ENCODE measurements at places on chromosomes 13 and 19.

- DNase-seq = no peak
Observed at GRCh38 chr13:40273253-40274025, 393.0 kb downstream of the FOXO1 start.

- DNase-seq = no peak
Observed at GRCh38 chr13:114031631-114032030, 57.8 kb upstream of the C13orf46 start.

- DNase-seq = no peak
Observed at GRCh38 chr19:43425567-43426392, 11.1 kb downstream of the TEX101 start.

DNA sequence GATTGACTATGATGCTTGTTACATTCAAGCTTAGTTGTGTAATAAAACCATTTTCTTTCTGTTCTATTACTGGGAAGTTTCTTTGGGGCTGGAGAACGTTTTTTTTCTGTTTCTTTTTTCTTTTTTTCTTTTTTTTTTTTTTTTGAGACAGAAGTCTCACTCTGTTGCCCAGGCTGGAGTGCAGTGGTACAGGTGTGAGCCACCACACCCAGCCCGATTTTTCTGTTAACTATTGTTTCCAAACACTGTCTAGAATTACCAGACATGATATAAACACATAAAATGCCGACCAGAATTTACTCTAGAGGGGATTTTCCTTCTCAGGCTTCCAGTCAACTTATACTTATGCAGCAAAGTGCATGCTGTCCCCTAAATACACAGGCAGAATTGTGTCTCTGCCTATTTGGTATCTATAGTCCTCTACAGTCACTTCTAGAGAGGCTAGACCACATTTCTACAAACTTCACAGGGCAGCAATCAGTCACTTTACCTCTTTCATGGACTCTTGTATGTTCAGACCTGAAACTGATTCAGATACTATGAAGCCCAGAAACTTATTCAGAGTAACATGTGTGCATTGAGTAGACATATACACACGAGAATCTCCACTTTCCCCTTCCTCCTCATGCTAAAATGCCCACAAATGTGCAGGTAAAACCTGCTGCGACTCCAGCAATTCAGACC, 121.2 kb downstream of the ZNF737 start:
- no peak for DNase-seq

GRCh38 chr13:85379433-85379832, 419.8 kb downstream of the SLITRK6 start:
- DNase-seq = no peak

- peak; percentile 75 for DNase-seq
Observed at GRCh38 chr19:42313096-42313839, at the start of gene TMEM145. Gene TMEM145 (plus strand): TSS chr19:42313309. CDS start chr19:42313377, 68 bp downstream.

DNA sequence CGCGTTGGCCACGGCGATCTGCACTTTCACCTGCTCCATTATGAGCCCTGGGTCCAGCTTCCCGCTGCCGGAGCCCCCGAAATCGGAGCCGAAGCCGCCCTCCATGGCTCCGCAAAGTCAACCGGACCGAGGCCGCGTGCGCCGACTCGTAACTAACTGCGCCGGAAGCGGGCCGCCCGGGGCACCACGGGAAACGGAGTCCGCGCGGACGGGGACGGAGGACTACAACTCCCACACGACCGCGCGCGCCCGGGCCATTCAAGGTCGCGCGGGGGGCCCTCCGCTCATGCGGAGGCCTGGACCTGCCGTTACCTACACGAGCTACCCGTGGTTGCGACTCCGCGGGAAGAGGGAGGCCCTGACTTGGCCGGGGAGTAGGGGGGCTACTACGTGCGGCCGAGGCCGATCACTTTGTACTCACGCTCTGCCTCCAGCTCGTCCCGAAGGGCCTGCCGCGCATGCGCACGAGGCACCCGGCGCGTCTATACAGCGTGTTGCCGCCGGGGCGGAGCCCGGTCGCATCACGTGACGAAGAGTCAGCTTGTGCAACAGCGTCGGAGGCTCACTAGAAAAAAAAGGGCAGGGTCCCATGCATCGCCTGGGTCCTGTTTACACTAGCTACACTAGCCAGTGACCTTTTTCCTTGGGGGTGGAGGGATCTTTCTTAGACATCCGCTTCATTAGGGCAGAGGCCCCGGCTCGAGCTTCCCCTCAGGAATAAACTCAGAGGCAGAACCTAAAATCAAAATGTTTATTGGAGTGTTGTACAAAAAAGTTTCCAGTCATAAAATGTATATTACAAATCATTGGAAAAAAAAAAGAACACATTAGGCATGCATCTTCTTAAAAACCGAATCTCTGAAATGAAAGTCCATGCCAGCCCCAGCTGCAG, at the start of gene TIMM13:
TSS of gene TIMM13 (minus strand) at position 158 of the 892 bp plus-strand sequence. CDS start at position 105, 53 bp downstream.
- peak; percentile 99 for DNase-seq

- DNase-seq = peak; percentile 73
Observed at GRCh38 chr19:10295305-10295846, 5.6 kb downstream of the ICAM5 start.

DNA sequence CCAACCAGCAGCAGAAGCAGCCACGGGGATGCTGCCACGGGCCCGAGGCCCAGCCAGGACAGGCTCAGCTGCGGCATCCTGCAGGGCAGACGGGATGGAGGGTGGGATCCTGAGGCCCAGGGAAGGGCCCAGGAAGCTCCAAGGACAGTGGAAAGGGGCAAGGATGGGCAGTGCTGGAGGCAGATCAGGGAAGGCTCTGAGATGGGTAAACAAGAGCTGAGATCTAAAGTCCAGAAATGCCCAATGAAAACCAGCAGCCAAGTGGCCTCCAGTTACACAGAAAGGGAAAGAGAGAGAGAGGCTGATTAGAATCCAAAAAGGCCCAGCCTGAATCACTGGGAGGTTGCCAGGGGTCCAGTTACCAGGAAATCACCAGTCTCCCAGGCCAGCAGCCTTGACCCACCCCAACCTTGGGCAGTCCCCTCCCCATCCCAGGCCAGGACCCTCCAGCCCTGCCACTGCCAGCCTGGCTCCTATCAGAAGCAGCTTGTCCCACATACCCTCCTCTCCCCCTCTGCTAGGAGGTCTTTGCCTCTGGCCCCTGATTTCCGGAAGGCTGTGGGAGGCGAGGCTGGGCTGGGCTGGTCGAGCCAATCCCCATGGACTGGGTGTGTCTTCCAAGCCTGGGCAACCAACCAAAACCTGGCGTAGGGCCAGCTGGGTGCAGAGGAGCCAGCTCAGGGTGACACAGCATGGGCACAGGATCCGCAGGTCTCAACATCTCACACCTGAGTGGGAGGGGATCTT, at the start of gene CYP4F11:
TSS of gene CYP4F11 (minus strand) at position 198 of the 747 bp plus-strand sequence. CDS start at position 77, 121 bp downstream.
- no peak for DNase-seq

- DNase-seq = no peak
Observed at GRCh38 chr13:112102243-112102642, 35.3 kb downstream of the SOX1 start.

GRCh38 chr13:61144834-61145593, 270.6 kb downstream of the PCDH20 start:
- no peak for DNase-seq

DNA sequence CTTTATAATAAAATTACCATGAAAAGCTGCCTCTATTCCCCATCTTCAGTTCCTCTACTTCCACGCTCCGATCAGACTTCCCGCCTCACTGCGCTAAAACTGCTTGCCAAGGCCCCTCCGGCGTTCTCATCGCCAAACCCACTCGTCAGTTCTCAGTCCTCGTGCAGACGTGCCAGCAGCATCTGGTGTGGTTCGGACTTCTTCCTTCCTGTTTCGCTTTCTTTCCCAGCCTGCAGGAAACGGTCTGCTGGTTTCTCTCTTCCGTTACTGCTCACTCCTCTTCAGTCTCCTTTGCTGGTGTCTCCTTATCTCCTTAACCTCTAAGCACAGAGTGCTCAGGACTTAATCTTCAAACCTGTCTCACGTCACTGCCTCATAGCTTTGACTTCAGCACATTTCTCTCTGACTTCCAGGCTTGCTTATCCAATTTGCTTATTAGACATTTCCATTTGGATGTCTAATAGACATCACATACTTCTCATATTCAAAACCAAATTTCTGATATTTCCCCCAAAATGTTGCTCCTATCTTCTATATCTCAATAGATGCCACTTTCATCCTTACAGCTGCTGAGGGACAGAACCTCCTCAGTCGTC, 40.3 kb downstream of the RCBTB2 start:
- peak; percentile 81 for DNase-seq

DNA sequence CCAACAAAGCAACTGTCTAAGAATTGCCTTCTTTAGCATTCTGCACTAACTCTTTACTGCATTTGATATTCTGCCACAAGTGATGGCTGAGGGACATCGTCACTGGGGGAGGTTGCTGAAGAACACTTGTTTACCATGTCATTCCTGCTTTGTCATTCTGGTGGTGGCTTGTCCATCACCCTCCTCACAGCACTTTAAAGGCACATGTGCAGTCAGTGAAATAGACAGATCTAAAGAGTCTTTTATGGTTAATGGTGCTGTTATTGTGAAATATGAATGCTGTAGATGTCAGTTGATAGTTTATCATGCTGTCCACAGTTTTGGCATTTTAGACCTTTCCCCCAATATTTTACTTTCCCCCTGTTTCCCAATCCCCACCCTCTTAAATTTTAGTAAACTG, 120.9 kb upstream of the TSC22D1 start:
- DNase-seq = no peak

DNA sequence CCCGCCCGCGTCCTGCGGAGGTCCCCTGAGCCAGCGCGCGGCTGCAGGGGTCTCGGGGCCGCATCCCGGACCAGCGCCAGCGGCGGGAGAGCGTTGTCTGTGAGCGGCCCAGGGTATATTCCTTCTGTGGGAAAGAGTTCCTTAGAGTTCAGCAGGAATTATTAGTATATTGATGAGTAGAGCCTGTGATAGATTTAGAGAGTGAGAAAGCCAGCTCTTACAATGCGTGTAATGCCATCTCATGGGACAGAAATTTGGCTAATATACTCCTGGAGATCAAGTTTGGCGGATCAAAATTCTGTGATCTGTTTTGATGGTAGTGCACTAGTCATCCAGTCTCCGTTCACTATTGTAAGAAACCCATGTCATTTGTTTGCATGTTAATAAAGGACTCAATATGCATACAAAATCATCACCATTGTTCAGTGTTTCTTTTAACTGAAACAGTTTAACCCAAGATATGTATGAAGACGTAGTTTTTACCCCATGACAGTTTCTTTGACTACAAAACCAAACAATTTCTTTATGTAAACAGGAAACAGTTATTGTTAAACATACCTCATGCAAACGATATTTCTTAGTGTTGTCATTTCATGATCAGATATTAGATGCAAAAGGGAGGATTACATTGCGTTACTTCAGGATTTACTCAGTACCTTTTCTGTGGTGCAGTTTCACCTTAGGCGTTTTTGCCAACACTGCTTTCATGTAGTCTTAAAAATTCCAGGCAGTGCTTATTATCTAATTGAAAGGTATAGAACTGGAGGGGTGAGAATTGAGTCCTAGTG, 9.9 kb downstream of the TNFRSF19 start:
- no peak for DNase-seq

DNA sequence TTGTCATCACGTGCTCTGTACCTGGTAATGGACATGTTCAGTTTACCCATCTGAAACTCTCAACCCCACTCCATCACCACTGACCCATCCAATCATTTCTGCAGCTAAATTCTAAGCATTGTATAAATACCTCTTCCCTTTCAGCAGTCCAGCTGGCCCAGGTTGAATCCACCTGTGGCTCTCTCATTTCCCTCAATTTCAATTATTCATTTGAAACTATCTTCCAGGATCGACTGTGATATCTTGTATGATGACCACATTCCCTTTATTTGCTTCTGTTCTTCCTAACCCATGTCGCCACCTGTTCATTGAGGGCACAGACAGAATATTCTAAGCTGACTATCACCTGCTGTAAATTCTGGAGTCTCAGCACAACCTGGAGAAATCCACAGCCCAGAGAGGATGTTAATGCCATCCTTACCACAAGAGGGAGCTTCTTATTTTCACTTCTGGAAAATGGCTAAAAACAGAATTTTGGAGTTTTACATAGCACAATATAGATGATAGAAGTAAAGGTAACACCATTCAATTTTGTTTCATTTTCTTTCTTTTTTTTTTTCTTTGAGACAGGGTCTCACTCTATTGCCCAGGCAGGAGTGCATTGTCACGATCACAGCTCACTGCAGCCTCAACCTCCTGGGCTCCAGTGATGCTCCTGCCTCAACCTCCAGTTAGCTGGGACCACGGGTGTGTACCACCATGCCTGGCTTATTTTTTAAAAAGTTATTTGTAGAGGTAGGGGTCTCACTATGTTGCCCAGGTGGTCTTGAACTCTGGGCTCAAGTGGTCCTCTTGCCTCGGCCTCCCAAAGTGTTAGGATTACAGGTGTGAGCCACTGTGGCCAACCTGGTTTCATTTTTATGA, 38.6 kb downstream of the ZNF823 start:
- DNase-seq = no peak

DNA sequence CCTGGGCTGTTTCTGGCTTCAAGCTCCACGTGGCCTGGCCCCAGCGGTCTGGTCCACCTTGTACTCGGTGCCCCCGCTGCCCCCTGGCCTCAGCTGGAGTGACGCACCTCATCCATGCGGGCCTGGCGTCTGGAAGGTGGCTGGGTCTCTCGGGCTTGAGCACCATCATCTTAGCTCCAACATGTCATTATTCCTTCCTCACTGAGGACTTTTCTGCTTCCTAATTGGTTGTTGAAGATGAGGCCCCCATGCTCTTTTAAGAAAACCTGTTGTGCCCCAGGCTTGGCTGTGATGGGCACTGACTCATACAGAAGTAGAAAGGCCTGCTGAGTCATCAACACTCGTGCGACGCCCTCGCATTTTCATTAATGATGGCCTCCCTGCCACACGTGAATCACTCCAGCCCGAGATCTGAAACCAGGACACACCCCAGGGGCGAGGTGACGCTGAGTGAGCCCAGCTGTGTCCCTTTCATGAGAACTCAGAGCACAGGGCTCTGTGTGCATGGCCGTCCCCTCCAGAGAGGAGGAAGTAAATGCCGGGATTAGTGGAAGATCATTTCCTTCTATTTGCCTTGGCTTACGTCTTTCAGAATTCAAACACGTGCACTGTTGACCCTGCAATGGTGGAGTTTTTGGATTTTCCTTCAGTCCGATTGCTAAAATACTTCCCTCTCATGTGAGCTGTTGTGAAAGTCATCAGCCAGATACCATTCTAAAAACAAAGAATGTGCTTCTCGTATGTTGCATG, 14.0 kb upstream of the GJA3 start:
- DNase-seq = peak; percentile 78

- no peak for DNase-seq
Observed at GRCh38 chr13:80339563-80339911, 1.4 kb downstream of the SPRY2 start.

- DNase-seq = no peak
Observed at GRCh38 chr13:91101381-91101780, 246.1 kb upstream of the MIR17HG start.

DNA sequence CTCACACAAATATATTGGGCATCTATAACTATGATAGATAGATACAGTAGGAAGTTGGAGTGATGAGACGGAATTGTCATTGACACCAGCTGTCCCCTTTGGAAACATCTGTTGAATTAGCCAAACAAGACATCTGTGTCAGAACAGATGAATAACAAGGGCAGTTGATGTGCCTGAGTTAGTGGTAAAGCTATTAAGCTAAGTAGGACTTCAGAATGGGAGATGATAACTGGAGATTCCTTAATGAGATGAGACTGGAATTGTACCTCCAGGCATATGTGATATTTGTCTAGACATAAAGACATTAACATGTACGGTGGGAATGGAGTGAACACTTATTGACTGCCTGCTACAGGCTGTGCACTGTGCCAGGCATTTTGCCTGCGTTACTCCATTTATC, 78.7 kb downstream of the MBNL2 start:
- DNase-seq = no peak

All from activated CD8-positive, alpha-beta memory T cell treated with anti-CD3 and anti-CD28 coated beads, Interleukin-2, amount 50 U/mL, for 48 hours (primary cell).